ENCODE measurements at places on chromosomes 7 and 10.

DNA sequence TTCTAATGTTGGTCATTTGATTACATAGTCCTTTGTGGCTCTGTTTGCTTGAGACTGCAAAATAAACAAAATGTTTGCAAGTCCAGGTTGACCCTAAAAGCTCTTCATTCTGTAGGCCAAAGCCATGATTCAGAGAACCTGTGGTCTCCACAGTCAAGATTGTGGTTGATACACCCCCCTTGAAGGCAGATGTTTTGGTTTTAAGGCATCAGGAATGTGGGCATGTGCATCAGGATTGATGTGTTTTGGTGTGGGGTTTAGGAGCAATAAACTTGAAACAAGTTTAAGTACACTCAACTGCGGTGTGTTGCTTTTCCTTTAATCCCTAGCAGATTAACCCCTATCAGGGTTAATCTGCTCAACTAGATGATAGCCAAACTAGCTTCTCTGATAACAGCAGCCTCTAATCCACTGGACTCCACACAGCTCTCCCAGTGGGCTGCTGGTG, 379.1 kb upstream of the GALNT17 start:
- no peak for DNase-seq

- DNase-seq, result no peak
Measured at GRCh38 chr7:99395616-99396327, 12.6 kb downstream of the PDAP1 start.

DNA sequence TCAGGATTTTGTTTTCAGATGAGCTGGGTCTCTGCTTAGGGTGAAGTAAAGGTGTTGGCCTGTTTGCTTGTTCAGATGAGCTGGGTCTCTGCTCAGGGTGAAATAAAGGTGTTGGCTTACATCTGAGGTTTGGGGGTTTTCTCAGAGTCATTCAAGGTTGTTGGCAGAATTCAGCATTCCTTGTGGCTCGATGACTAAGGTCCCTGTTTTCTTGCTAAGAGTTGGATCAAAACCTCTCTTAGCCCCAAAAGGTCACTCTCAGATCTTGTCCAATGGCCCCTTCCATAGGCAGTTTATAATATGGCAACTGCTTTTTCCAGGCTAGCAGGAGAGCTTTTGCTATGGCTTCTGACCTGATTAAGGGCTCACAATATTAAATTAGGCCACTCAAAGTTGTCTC, 106.6 kb downstream of the ADAM22 start:
- DNase-seq, result no peak

GRCh38 chr7:130699686-130700085, 13.3 kb upstream of the TSGA13 start:
- no peak for DNase-seq

DNA sequence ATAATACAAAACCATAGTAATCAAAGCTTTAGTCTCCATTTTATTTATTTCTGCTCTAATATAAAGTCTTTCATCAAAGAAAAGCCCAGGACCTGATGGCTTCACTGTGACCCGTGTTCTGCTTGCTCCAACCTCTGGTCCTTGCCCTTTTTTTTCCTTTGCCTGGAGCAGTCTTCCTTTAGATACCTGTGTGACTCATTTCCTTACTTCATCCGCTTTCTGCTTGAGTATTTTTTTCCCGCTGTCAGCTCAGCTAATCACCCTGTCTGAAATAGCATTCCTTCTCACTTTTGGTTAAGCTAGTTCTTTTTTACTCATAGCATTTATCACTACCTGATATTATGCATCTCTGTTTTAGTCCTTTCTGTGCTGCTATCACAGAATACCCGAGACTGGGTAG, 194.8 kb downstream of the ABCA13 start:
- DNase-seq, result no peak

DNA sequence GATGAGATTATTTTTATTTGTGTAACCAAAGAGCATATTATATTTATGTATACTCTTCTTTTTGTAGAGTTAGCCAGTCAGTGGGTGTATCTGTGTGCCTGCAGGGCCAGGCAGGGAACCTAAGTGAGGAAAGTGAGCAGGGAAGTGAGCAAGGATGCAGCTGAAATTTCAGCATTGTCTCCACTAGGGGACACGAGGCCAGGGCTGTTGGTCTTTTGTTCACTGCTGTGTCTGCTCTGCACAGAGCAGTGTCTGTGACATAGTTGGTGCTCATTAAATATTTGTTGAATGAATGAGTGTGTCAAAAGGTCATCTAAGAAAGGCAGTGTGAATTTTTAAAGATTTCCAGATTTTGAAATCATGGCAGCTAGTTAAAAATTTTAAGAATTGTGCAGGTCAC, 51.8 kb downstream of the SUGCT start:
- DNase-seq, result no peak

GRCh38 chr7:44787041-44787440, 9.4 kb upstream of the PPIA start:
- no peak for DNase-seq

Measured in NCI-H526 (cell line).